ENCODE measurements at places on chromosomes 1 and 21.

- no peak for DNase-seq
Measured at GRCh38 chr21:32087447-32087846, 191.4 kb downstream of the MIS18A start.

DNA sequence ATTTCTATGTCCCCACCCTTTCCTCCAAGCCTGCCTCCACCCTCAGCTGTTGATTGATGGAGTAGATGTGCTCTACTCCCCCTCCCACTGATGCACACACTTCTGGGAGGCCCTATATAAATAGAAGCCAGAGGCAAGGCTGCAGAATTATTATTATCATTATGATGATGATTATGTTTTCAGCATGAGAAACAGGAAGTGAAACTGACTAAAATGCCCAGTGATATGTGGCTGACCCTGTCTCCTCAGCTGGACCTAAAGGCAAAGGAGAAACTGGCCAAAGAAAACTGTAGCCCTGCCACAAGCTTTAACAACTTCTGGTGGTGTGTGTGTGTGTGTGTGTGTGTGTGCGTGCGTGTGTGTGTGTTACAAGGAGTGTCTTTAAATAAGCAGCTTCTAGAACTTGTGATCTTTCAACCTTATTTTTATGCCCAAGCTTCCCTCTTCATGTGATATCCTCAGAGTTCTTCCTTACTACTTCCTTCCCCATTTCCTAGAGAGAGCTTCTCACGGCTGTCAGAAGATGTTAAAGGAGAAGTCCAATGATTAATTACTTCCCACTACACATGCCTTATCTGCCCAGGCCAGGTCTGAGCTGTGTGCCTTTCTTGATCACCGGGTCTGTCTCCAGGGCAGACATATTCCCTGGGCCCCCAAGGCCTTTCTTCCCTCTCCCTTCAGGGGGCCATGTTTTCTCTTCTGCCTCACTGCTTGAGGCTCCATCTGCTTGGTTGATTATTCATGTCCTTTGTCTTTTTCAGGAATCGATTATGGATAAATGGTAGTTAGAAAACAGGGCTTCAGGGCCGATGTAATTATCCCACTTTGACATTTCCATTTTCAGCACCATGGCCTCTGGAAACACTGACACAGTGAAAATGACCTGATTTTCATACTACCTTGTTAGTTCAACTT, 11.6 kb upstream of the MAPKAPK2 start:
- peak; percentile 54 for DNase-seq

GRCh38 chr1:31681415-31681814, 22.4 kb downstream of the COL16A1 start:
- no peak for DNase-seq

- no peak for DNase-seq
Measured at GRCh38 chr1:205523261-205523890, 18.9 kb downstream of the CDK18 start.

GRCh38 chr1:165897326-165898303, 70.2 kb downstream of the UCK2 start:
- DNase-seq = no peak

- peak; percentile 15 for DNase-seq
Measured at GRCh38 chr1:110420874-110421793, 13.6 kb upstream of the LAMTOR5 start.

DNA sequence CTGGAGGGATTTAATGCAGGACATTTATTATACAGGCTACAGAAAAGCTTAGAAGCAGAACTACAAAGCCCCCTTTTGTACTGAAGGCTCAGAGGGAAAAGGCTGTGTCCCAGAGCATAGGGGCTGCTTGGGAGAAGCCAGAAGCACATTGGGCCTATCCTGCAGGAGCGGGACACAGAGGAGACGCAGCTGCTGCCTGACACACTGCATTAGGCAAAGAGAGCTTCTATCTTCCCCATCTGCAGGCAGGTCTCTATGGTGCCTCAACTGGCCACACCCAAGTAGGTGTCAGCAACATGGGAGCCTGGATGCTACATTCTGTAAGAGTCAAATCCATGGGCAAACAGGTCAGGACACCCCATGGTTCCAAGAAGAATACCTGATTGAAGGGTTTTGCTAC, 595.9 kb downstream of the AJAP1 start:
- DNase-seq = no peak

GRCh38 chr21:23949493-23949892, 1657.8 kb downstream of the MRPL39 start:
- no peak for DNase-seq
